ENCODE measurements at places on chromosomes 16 and 17. TPM values are rescaled to one million over a fixed set of nuclear protein-coding genes. Genes with fewer than 3 reads are reported as not detected.

- no peak for DNase-seq
These were observed 4.4 kb downstream of the SMURF2 start for GRCh38 chr17:64657610-64658125.

GRCh38 chr16:4323845-4324488 is 8.1 kb downstream of the GLIS2 start:
- DNase-seq, result no peak

Gene SYNGR3
- total RNA-seq, result 3.4 TPM

DNA sequence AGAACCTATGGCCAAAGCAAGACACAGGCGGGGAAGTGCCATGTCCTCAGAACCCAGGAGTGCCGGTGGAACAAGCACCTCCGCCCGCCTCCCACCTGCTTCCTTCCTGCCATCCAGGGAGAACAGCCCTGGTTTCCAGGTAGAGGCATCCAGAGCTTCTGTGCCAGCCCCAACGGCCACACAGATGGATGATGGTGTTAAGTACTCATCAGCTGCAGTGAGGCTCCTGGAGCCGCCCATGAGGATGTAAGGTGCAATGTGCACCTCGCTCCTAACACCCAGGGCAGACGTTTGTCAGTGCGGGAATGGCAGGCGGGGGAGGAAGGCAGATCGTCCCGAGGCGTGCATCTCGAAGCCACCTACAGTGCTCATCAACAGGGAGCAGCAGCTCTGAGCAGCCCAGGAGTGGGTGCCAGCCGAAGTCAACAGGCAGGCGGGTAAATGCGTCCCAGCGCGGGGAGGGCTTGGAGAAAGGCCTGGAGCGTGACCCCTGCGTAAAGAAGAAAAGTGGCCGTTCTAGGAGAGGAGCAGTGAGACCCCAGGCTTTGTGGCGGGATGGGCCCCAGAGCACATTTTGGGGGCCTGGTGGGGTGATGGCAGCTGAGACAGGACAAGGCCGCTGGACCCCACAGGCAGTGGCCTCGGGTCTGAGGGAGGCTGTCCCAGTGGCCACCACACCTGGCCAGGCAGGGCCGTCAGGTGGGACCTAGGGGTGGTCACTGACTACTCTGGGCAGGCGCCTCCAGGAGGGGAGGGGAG is 46.1 kb upstream of the ACSF3 start:
- no peak for DNase-seq

- no peak for DNase-seq
These were observed 3.0 kb downstream of the CYLD start for GRCh38 chr16:50744881-50745280.

- DNase-seq, result peak; percentile 71
These were observed at the start of gene STX8 for GRCh38 chr17:9575381-9576101. Gene STX8 (minus strand): TSS chr17:9575820. CDS start chr17:9575808, 12 bp downstream.

DNA sequence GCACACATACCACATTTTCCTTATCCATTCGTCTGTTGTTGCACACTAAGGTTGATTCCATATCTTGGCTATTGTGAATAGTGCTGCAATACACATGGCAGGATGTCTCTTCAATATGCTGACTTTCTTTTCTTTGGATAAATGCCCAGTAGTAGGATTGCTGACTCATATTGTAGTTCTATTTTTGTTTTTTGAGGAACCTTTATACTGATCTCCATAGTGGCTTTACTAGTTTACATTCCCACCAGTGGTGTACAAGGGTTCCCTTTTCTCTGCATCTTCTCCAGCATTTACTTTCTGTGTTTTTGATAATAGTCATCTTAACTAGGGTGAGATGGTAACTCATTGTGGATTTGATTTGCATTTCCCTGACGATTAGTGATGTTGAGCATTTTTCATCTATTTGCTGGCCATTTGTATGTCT is 118.1 kb downstream of the STXBP4 start:
- DNase-seq, result peak; percentile 79

GRCh38 chr17:53628011-53628410 is 194.7 kb upstream of the KIF2B start:
- DNase-seq, result peak; percentile 26

- no peak for DNase-seq
These were observed 9.1 kb downstream of the ZNF668 start for GRCh38 chr16:31064882-31065461.

Gene FAM83G
- total RNA-seq, result 5.9 TPM

- peak; percentile 40 for DNase-seq
These were observed 9.1 kb downstream of the TIMP2 start for GRCh38 chr17:78915872-78916632.

Gene DRC3
- 1.4 TPM for total RNA-seq

Gene MYO18A
- total RNA-seq, result 8.4 TPM

- DNase-seq, result no peak
These were observed 21.8 kb downstream of the DOC2B start for GRCh38 chr17:159609-160008.

Gene SLC5A11
- 0.50 TPM for total RNA-seq

DNA sequence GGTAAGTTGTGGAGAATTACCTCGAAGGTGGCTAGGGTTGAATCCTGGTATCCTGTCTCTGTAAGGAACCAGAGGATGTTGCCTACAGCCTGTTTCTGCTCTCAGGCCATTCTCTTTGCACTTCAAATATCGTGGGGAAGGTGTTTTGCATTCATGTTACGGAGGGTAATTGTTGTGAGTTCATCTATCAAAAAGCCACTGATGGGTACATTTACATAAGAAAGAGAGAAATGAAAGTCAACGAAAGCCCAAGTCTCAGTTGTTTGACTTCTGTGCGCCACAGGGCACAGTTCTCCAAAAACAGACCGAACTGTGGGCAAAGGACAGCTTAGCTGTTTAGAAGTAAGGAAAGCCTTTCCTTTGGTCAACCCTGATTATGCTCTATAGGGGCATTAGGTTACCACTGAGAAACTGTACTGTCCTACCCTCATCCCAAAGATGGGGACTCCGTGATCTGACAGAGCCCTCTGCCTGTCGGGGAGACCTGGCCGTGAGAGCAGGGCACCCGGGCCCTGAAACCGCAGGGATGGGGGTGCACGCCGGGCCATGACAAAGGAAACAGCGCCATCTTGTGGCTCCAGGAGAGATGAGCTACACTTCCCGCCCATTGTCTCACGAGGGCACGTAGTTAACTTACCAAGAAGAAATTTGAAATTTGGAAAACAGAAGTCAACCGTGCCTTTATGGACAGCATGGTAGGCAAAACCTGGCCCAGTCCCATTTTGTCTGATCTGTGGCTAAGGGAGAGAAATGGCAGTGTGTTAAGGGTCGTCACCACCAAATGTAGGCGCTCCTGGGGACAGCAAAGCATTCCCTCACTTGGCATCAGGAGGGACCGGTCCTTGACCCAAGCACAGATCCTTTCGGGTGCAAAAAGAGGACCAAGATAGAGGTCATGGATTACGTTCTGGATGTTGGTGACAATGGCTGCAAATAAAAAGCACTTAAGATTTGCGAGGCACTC is 74.5 kb upstream of the DYNLRB2 start:
- DNase-seq, result peak; percentile 71

GRCh38 chr16:86618431-86619238 is 40.3 kb downstream of the FOXL1 start:
- no peak for DNase-seq

DNA sequence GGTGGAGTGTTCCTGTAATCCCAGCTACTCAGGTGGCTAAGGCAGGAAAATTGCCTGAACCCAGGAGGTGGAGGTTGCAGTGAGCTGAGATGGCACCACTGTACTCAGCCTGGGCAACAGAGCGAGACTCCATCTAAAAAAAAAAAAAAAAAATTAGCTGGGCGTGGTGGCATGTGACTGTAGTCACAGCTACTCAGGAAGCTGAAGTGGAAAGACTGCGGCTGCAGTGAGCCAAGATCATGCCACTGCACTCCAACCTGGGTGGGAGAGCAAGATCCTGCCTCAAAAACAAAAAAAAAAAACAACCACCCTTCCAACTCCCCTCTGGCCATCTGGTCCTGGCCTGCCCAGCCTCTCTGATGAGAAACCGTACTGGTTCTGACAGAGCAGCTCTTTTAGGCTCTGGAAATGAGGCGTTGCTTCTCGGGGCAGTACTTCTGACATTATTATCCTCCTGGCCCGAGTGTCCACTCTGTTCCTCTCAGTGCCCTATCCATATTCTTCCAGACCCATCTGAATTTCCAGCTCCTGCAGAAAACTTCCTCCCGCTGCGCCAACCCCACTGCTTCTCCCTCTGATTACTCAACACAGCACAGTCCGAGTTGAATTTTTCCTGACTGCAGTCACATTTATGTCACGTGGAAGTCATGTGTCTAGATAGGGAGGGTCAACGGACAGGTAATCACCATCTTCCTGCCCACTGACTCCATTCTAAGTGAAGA is 13.3 kb downstream of the GGA2 start:
- DNase-seq, result no peak

DNA sequence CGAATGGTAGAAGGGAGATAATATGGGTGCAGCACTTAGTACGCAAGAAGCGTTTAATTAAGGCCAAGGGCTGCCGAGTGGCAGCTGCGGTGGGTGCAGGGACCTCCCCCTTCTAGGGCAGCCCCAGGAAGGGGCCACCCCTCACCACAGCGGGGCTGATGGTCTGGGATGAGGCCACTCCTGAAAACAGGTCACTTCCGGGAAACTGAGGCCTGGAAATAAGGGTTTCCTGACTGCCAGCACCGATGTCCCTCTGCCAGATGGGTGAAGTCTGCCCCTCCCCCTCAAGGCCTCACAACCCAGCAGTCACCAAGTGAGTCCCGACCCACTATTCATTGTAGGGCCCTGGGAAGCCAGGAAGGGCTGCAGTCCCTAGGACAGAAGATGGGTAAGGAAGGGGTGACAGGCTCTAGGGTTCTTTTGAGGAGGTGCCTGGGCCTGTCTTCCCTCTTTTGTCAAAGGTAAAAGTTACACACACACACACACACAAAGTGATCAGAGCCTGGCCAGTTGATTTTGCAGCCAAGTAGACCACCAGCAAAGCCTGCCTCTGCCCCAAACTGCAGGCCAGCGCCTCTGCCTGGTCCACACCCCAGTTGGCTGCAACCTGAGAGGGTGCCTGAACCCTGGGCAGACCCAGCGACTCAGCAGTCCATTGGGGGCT is 12.5 kb downstream of the SREBF1 start:
- no peak for DNase-seq

Gene ITFG1
- 70.8 TPM for total RNA-seq

GRCh38 chr16:14018851-14019250 is 52.3 kb upstream of the MRTFB start:
- DNase-seq, result no peak

GRCh38 chr16:27426423-27427408 is 24.7 kb downstream of the IL21R start:
- peak; percentile 89 for DNase-seq

GRCh38 chr16:82820855-82821254 is 194.1 kb downstream of the CDH13 start:
- no peak for DNase-seq

DNA sequence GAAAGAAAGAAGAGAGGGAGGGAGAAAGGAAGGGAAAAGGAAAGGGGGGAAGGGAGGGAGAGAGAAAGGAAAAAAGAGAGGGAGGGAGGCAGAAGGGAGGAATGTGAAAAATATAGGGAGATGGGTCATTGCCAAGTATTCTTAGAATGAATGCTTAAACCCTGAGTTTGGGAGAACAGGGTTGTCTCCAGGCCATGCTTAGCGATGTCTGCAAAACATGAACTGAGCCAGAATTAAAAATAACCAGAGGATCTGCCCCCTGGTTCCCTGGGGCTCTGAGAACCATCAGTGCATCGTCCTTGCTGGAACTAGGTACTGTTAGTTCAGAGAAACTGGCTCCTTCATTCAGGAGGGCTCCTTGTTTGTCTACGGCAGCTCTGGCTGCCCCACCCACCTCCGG is 170.4 kb downstream of the IRX5 start:
- DNase-seq, result no peak

Gene SEZ6L2
- 6.8 TPM for total RNA-seq
